ENCODE measurements at places on chromosomes 16 and 17.

DNA sequence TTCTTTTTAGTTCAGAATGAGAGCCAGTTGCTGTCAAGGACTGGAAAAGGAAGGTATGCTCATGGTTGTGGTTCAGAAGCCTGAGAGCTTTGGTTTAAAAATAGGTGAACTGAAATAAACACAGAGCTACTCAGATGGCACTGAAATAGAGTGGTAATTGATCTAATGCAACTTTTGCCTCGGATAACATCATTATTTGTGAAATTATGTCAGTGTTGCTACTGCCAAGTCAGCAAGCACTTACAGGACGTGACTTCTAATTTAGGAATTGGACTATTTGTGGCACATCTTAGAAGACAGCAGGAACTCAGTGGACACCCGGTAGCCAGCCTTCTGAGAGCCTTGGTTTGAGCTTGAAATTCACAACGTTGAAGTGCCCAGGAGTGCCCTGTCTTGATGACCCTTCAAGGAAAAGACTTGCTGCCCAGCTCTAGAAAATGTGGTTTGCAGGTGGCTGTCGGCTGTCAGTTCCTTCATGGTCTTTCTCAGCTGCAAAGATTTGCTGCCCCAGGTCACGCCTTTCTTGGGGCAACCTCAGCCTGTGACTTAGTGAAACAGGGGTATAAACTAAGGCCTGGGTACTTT, 42.0 kb upstream of the XYLT1 start:
- DNase-seq = no peak

GRCh38 chr17:80743181-80743771, 198.6 kb downstream of the RPTOR start:
- peak; percentile 47 for DNase-seq

GRCh38 chr17:82737967-82738877, 2.8 kb downstream of the FN3K start:
- no peak for DNase-seq

- no peak for DNase-seq
These were observed 3.2 kb upstream of the SLC47A2 start for GRCh38 chr17:19719355-19720209.

DNA sequence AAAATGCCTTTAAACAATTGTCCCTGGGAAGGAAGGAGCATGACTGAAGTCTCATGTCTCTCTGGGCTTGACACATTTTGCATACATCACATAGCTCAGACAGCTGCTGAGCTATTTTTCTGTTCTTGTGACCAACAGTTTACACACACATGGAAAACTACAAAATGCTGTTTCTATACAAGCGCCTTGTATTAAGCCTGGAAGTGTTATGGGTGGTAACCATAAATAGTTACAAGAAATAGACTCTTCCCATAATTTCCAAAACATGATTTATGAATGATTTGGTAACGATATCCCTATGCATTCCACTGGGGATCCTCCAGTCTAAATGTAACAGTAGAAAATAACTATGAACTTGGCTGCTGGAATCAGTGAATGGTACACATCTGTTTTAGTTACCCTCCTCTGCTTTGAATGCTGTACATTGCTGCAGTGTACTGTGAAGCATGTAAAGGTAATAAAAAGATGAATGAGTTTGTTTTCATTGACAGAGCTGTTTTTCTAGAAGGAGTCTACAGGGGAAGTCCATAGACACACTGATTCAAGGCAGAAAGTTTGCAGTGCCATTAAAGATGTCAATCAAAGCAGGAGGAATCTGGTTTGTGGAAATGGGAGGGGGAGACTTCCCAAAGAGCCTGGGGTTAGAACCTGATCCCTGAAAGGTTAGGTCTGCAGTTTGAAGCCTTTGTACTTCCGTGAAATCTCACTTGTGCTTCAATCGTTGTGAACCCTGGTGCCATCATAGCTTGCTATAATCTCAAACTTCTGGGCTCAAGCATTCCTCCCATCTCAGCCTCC, 5.0 kb downstream of the ACSF2 start:
- no peak for DNase-seq

GRCh38 chr17:30415491-30415890, 36.8 kb downstream of the CPD start:
- DNase-seq = no peak

DNA sequence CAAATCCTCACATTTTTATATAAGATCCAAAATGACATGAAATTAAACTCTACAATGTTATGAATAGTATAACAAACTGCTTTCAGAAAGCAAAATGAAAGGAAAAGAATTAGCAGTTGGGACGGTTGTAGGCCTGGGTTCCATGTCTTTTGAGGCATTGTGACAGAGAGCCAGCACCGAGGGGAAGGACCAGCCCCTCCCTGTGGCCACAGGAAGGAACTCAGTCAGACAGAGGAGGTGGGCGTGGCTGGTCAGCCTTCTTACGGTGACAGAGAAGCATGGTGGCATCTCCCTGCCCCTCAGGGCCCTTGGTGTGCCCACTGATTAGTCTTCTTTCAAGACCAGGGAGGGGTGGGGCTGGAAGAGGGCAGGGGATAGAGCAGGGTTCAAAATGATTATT, 5.7 kb downstream of the ZNF319 start:
- DNase-seq = peak; percentile 40

- no peak for DNase-seq
These were observed 5.9 kb upstream of the TRIM25 start for GRCh38 chr17:56919717-56920116.

GRCh38 chr17:80832266-80832676, 159.4 kb upstream of the CHMP6 start:
- no peak for DNase-seq

- no peak for DNase-seq
These were observed 1026.8 kb downstream of the CDH11 start for GRCh38 chr16:64094992-64095634.

GRCh38 chr17:68658999-68659780, 58.0 kb upstream of the FAM20A start:
- no peak for DNase-seq

DNA sequence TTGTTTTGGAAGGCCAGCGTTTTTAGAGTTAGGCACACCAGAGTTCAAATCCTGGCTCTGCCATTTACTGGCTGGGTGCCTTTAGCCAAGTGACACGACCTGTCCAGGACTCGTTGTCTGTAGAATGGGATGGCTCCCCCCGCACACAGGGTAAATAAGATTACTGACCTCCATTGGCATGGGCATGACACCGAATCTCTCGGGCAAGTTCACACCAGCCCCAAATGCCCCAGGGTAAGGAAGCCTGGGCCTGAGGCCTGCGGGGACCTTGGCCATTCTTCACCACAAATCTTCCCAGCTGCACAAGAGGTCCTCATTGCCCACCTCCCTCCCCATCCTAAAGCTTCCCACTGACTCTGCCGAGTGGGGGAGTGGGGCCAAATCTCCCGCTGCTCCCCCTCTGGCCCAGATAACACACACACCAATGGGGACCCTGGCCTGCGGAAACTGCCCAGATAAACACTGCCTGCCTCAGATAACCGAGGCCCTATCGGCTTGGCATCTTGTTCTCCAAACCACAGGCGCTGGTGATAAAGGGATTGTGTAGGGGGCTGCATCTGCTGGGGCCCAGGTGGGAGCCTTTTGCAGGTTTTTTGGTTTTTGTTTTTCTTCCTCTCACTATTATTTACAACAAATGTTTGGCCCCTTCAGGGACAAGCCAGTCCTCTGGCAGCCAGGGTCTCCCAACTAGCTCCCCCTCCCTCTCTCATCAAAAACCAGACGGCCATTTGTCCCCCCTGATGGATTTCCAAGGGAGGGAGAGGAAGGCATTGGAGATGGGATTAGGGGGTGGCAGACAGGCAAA, 75.0 kb upstream of the LHX1 start:
- no peak for DNase-seq

DNA sequence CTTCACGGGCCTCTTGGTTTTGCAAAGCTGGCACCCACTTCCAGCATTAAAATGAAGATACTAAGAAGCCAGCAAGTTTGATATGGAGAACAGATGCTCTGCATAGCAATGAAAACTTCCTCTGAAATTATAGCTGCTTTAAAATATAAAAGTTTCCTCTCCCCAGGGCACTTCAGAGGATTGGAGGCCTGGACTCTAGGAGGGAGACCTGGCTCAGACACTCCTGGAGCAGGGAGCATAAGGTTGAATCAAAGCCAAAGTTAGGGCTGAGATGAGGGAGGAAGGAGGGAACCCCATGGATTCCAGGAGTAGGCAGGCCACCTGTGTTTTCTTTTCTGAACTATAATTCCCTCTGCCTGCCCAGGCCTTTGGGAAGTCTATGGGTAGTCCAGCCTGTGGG, 176.0 kb upstream of the RPL38 start:
- DNase-seq = no peak

DNA sequence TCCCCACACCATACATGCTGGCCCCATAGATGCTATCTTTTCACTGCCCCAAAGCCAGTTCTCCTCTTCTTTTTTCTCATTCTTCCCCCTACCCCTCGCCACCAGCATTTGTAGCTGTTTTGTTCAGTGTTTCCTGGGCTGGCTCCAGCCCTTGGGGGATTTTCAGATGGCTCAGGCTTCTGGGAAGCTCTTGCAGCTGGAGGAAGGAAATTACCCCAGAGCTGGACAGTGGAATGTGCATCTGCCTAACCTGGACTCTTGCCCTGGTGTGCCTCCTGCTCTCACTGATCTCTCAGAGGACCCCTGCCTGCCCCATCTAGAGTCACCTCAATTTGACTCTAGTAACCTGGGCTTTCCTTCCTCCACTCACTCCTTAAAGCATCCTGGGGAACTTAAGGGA, 82.8 kb downstream of the MYH13 start:
- no peak for DNase-seq

DNA sequence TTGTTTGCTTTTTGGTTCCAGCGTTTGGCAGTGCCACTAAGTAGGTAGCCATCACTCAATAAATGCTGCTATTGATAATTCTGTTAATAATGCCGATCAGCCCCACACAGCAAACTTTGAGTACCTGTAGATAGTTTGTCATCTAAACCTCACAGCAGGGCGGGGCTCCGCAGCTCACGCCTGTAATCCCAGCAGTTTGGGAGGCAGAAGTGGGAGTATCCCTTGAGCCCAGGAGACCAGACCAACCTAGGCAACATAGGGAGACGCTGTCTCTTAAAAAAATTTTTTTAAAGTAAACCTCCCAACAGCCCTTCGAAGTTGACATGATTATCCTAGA, 1.6 kb downstream of the BFAR start:
- DNase-seq = no peak

DNA sequence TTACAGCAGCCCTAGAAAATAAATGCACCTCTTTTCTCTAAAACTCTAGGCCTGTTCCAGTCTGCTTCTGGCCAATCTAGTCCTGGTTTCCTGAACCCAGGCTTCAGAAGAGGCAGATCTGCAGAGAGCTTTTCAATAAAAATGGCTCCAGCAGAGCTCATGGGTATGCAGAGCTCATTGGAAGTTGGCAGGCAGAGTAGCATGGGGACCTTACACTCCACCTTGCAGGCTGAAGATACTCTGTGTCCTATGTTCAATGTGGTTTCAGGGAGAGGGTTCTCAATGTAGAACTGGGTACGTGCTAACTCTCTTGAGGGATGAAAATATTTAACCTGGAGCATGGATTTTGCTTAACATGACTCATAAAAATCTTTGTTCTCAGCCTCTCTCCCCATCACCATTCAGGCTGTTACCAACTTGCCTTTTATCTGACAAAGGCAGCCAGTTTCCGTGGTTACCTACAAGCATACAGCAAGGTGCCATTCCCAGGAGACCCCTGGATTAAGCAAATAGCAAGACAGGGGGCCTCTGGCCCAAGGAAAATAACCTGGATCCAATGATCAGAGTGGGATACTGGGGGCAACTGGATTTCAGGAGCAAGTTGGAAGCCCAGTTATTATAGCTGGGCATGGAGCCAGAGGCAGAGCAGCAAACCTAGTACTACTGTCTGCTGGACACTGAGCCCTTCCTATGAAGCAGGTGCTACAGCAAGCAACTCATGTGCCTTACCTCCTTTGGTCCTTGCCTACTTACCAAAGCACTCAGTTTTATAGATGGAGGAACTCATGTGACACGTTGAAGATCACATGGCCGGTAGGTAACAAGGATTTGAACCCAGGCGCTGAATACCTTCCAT, 98.2 kb upstream of the DHX40 start:
- no peak for DNase-seq

- DNase-seq = no peak
These were observed 5.3 kb upstream of the FLCN start for GRCh38 chr17:17242246-17242645.

GRCh38 chr16:85028685-85029407, 1.3 kb downstream of the KIAA0513 start:
- DNase-seq = peak; percentile 85

DNA sequence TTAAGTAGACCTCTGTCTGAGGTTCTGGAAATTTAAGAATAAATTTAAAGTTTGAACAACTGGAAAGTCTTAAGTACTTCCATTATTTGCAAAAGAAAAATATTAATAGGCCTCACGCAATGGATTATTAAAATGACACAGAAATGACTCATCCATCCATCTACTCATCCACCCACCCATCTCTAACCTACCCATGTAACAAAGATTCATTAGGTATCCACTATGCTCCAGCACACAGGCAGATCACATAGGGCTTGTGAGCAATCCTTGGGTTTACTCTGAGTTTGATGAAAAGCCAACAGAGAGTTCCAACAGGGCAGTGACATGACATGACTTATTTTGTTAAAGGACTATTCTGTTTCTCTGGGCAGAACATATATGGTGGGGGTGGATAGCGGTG, 93.3 kb downstream of the HELZ start:
- no peak for DNase-seq

GRCh38 chr16:86338403-86339115, 171.8 kb upstream of the FOXF1 start:
- DNase-seq = no peak

DNA sequence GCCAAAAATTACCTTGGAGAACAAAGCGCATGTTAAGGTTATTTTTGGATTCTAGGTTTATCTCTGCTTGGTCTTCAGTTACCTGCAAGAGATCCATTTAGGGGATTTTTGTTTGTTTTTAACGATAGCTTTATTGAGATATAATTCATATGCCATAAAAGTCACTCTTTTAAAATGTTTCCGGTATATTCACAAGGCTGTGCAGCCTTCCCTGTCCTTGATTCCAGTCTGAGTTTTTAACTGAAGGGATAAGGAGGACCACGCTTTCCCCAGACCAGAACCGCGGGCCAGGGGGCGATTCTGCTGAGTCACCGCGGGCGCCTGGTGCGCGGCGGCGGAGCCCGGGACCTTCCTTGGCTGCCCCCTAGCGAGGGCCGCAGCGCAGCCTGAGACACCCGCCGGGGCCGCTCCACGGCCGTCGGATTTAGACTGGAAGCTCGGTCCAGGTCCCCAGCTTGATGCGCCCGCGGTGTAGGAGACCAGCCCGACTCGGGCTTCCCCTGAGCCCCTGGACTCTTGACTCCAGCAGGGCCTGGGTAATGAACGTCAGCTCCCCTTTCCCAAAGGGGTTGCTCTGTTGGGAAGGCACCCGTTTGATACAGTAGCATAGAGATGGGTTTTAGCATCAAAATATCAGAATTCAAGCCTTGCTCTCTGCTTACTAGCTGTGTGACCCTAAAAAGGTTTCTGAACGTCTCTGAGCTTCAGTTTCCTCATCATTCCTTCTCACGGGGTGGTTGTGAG, 50.0 kb upstream of the STH start:
- peak; percentile 45 for DNase-seq

DNA sequence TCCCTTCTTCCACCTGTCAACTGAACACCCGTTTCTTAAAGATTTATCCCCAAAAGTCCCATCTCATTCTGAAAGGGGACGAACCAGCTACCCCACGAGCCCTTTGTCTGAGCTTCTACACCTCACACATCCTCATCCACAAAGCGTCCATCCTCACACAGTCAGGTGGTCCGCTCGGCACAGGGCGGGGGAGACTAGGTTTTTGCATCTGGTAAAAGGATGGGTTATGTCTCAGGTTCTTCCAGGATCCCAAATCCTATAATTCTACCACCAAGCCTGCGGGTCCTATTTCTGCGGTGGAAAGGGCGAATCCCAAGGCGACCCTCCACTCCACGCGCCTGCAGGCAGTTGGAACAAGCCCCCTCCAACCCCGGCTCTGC, 458 bp downstream of the GFOD2 start:
- DNase-seq = no peak

GRCh38 chr17:22286337-22287041, 594.2 kb downstream of the KCNJ18 start:
- DNase-seq = no peak
